ENCODE measurements at places on chromosomes 12 and 14. TPM values are rescaled to one million over a fixed set of nuclear protein-coding genes. Genes with fewer than 3 reads are reported as not detected.
A peak's percentile ranks its signal among the peaks of the same experiment; 100 is the strongest.

DNA sequence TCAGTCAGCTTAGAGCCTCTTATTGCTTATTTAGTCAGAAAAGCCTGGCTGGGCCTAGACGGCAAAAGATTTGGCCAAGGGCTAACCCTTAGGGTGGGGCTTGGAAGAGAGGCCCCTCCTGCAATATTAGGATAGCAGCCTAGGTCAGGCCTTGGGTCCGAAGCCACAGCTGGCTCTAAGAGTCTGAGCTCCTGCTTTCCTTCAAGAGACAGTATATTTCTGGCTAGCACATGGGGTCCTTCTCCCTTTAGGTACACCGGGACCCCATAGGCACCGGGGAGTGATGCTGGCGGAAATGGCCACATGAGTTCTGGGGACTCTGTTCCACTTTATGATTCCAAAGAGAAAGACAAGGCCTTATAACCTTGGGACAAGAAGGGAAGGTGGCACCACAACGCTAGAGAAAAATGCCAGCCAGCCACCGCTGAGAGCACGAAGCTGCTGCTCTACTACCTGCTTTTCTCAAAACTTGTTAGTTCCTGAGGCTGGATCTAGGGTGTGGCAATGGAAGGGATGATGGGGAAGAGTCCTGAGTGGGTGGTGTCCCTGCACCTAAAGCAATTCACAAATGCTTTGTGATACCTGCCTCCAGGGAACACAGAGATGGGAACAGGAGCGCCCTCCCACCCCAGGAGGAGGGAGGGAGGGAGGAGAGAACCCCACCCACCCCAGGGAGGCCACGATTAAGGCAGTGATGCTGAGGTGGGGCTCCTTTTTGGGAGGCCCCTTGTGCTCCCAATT lies 3.1 kb upstream of the AVIL start:
- peaks cover 11% of the 10 kb centered on the region for H3K4me1 ChIP-seq
- H3K4me3 ChIP-seq, result no peak overlapping the region
- no peak overlapping the region for H3K27ac ChIP-seq
- no peaks in the 10 kb centered on the region for H3K36me3 ChIP-seq
- no peak for DNase-seq

DNA sequence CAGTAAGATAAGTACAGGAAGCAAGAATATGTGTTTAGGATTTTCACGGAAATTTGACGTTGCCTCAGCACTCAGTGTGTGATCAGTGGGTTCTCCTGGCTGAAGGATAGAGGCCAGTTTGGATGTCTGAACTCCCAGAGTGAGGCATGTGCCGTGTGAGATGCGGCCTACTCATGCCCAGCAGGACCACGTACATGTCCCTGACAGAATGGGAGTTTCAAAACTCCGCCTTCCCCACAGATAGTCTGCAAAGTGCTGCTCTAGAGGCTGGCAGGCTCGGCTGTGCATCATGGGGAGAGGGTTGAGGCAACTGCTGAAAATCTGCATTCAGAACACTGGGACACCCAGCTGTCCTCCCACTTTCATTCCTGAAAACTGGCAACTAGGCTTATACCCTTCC lies 58.3 kb downstream of the NINJ2 start:
- no peaks in the 10 kb centered on the region for H3K4me1 ChIP-seq
- no peak overlapping the region for H3K27ac ChIP-seq
- no peak overlapping the region for H3K4me3 ChIP-seq
- no peaks in the 10 kb centered on the region for H3K27me3 ChIP-seq
- H3K36me3 ChIP-seq, result no peaks in the 10 kb centered on the region

GRCh38 chr12:116353958-116354357 lies 76.5 kb upstream of the MED13L start:
- no peaks in the 10 kb centered on the region for H3K27me3 ChIP-seq
- H3K36me3 ChIP-seq, result no peaks in the 10 kb centered on the region
- H3K4me3 ChIP-seq, result no peak overlapping the region
- no peak overlapping the region for H3K27ac ChIP-seq
- no peaks in the 10 kb centered on the region for H3K4me1 ChIP-seq
- DNase-seq, result no peak

GRCh38 chr14:38208618-38209562 lies 1.2 kb downstream of the SSTR1 start:
- DNase-seq, result no peak
- H3K4me3 ChIP-seq, result peak overlapping the region; percentile 29
- H3K4me1 ChIP-seq, result no peaks in the 10 kb centered on the region
- no peaks in the 10 kb centered on the region for H3K27me3 ChIP-seq
- H3K27ac ChIP-seq, result no peak overlapping the region
- H3K36me3 ChIP-seq, result no peaks in the 10 kb centered on the region

GRCh38 chr14:69895109-69895508 lies 15.9 kb downstream of the SMOC1 start:
- H3K27ac ChIP-seq, result no peak overlapping the region
- no peaks in the 10 kb centered on the region for H3K4me1 ChIP-seq
- no peaks in the 10 kb centered on the region for H3K36me3 ChIP-seq
- H3K4me3 ChIP-seq, result no peak overlapping the region
- H3K27me3 ChIP-seq, result no peaks in the 10 kb centered on the region

GRCh38 chr12:56932146-56932545 lies 2.1 kb downstream of the SDR9C7 start:
- H3K27ac ChIP-seq, result no peak overlapping the region
- no peaks in the 10 kb centered on the region for H3K27me3 ChIP-seq
- no peaks in the 10 kb centered on the region for H3K36me3 ChIP-seq
- H3K4me3 ChIP-seq, result no peak overlapping the region
- no peaks in the 10 kb centered on the region for H3K4me1 ChIP-seq

DNA sequence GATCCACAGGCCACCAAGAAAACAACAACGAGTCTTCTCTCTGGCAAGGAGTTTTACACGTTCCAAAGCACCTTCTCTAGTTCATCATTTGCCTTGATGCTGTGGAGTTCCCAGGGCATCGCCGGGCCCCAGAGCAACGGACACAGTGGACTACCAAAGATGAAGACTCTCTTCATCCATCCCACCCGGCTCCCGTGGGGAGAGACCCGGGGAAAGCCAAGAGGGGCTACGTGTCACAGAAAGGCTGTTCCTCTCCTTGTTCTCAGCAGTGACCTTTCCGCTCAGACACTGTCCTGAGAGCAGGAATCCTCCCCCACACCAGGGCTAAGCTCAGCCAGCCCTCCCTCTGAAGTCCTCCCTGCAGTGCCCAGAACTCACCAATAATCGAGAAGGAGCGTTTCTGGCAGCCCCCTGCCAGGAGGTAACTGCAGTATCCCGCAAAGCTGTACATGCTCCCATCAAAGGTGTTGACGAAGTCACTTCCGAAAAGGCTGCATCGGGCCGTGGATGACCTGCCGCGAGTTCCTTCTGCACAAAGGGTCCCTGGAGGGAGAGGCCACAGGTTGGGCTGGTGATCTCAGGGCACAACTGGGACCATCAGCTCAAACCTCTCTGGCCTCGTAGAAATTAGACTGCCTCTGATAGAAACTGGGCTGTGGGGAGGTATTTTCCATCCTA lies 3.5 kb downstream of the VWF start:
- no peaks in the 10 kb centered on the region for H3K36me3 ChIP-seq
- no peaks in the 10 kb centered on the region for H3K27me3 ChIP-seq
- no peak overlapping the region for H3K4me3 ChIP-seq
- DNase-seq, result no peak

DNA sequence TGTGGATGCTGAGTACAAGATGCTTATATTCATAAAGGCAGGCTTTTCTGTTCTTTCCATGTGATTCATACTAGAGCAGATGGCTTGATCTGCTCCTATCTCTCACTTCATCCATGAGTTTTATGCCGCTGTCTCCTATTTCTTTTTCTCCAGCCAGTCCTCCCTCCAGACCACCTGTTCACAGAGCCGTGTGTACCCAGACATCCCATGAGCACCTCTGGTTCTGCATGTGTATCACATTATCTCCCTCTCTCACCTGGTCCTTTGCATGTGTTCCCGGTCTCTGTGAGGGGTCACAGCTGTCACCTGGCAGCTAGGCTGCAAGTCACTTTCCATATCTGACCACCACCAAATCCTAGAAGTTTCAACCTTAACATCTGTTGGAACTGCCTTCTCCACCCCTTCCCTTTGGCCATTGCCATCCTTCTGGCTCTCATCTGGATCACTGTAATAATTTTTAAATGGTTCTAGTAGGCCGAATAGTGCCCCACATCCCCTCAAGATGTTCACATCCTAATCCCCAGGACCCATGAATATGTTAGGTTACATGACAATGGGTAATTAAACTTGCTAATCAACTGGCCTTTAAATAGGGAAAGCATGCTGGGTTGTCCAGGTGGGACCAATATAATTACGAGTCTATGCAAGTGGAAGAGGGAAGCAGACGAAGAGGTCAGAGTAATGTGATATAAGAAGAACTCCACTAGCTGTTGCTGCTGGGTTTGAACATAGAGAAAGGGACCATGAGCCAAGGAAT lies 168.1 kb downstream of the SNAPC1 start:
- no peak overlapping the region for H3K4me3 ChIP-seq
- H3K27ac ChIP-seq, result no peak overlapping the region
- H3K27me3 ChIP-seq, result no peaks in the 10 kb centered on the region
- H3K4me1 ChIP-seq, result no peaks in the 10 kb centered on the region
- no peak for DNase-seq

GRCh38 chr12:94768398-94769046 lies 118.2 kb upstream of the TMCC3 start:
- H3K4me3 ChIP-seq, result no peak overlapping the region
- no peaks in the 10 kb centered on the region for H3K4me1 ChIP-seq
- no peak overlapping the region for H3K27ac ChIP-seq
- no peak for DNase-seq

GRCh38 chr12:6052940-6053329 lies 71.5 kb downstream of the VWF start:
- H3K36me3 ChIP-seq, result no peaks in the 10 kb centered on the region
- no peak overlapping the region for H3K27ac ChIP-seq
- H3K4me1 ChIP-seq, result peaks cover 4% of the 10 kb centered on the region
- H3K27me3 ChIP-seq, result no peaks in the 10 kb centered on the region
- DNase-seq, result no peak

- no peak overlapping the region for H3K4me3 ChIP-seq
- no peak for DNase-seq
- H3K4me1 ChIP-seq, result no peaks in the 10 kb centered on the region
- H3K36me3 ChIP-seq, result no peaks in the 10 kb centered on the region
- no peaks in the 10 kb centered on the region for H3K27me3 ChIP-seq
Measured at GRCh38 chr14:89524990-89525667, 108.1 kb upstream of the FOXN3 start.

DNA sequence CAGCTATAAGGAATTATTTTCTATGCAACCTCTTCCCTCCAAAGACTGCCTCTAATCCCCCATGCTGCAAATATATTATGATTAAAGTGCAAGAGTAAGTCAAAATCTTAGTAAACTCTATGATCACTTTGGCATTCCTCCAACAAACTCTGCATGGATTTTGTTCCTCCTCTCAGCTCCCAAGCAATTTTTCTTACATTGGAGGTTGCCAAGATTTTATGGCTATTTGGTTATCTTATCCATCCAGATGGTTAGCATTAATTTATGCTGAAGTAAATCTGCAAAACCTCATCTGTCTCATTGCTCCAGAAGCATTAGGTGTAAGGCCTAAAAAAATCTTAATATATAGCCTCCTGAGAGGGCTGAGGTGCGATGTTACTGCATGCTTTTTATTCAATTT lies 228.1 kb downstream of the CHST11 start:
- no peak overlapping the region for H3K4me3 ChIP-seq
- H3K27me3 ChIP-seq, result no peaks in the 10 kb centered on the region
- H3K36me3 ChIP-seq, result no peaks in the 10 kb centered on the region
- DNase-seq, result no peak
- H3K4me1 ChIP-seq, result peaks cover 8% of the 10 kb centered on the region
- H3K27ac ChIP-seq, result no peak overlapping the region

- DNase-seq, result no peak
- no peaks in the 10 kb centered on the region for H3K4me1 ChIP-seq
- no peaks in the 10 kb centered on the region for H3K36me3 ChIP-seq
Measured at GRCh38 chr14:66636240-66636639, 128.3 kb downstream of the GPHN start.

DNA sequence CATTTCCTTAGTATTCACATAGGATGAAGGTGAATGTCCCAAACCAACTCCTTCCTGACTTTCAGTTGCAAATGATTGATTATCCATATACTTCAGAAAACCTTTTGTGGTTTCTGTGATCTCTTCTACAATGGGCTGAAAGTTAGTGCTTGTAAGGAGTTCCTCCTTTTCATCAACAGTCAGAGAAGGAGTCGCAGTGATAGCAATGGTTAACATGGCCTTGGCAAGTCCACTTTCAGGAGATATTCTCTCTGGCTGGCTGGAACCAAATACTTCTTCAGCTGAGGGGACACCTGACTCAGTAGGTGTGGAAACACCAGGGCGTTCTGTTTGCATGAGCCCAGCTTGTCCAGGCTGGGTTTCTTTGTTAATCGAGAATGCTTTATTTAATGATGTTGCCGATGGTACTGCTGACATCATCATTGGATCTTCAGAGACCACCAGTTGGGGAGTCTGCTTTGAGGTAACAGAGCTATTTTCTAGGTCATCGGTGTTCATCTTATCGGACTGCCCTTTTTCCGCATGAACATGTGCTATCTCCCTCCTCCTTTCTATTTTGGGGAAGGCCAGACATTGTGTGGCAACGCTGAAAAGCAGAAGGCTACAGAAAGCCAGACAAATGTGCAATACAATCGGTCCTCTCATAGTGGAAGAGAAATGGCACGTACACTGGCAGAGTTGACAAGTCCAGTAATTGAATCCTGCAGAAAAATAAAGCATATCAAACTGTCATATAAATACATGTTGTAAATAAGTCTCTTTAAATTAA lies 13.1 kb downstream of the ARMH4 start:
- H3K27ac ChIP-seq, result no peak overlapping the region
- H3K36me3 ChIP-seq, result no peaks in the 10 kb centered on the region
- DNase-seq, result no peak
- H3K4me1 ChIP-seq, result no peaks in the 10 kb centered on the region

DNA sequence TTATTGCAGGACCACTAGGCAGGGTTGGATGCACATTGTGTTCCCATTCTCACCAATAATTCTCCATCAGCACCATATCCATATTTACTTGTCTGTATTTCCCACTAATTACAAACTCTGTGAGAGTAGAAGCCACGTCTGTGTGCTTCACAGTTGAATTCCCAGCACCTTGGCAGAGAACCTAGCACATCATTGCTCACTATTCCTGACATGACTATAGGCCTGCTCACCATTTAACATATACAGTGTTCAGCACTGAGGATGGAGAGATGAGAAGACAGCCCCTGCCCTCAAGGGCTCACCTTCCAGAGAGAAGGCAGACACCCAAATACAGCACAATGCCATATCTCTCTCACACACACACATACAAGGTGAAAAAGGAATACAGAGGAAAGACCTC lies 5.0 kb downstream of the DAD1 start:
- no peaks in the 10 kb centered on the region for H3K27me3 ChIP-seq
- H3K4me1 ChIP-seq, result no peaks in the 10 kb centered on the region
- H3K4me3 ChIP-seq, result no peak overlapping the region
- H3K36me3 ChIP-seq, result no peaks in the 10 kb centered on the region
- DNase-seq, result no peak
- H3K27ac ChIP-seq, result no peak overlapping the region

GRCh38 chr12:1929241-1929984 lies 11.0 kb upstream of the CACNA2D4 start:
- H3K4me1 ChIP-seq, result peaks cover 5% of the 10 kb centered on the region
- H3K36me3 ChIP-seq, result no peaks in the 10 kb centered on the region
- no peak overlapping the region for H3K27ac ChIP-seq
- no peak for DNase-seq
- no peaks in the 10 kb centered on the region for H3K27me3 ChIP-seq
- H3K4me3 ChIP-seq, result no peak overlapping the region

- peak; percentile 13 for DNase-seq
- no peaks in the 10 kb centered on the region for H3K4me1 ChIP-seq
- H3K27ac ChIP-seq, result no peak overlapping the region
- no peaks in the 10 kb centered on the region for H3K27me3 ChIP-seq
- no peak overlapping the region for H3K4me3 ChIP-seq
- H3K36me3 ChIP-seq, result no peaks in the 10 kb centered on the region
Measured at GRCh38 chr12:99131751-99132199, 486.7 kb downstream of the APAF1 start.

The PLCZ1 gene
- total RNA-seq, result not detected

The CLEC6A gene
- total RNA-seq, result not detected

The KLRF2 gene
- not detected for total RNA-seq

The NPC2 gene
- 261 TPM for total RNA-seq

The SLC6A15 gene
- not detected for total RNA-seq
